ENCODE measurements at places on chromosomes 5 and 9.

DNA sequence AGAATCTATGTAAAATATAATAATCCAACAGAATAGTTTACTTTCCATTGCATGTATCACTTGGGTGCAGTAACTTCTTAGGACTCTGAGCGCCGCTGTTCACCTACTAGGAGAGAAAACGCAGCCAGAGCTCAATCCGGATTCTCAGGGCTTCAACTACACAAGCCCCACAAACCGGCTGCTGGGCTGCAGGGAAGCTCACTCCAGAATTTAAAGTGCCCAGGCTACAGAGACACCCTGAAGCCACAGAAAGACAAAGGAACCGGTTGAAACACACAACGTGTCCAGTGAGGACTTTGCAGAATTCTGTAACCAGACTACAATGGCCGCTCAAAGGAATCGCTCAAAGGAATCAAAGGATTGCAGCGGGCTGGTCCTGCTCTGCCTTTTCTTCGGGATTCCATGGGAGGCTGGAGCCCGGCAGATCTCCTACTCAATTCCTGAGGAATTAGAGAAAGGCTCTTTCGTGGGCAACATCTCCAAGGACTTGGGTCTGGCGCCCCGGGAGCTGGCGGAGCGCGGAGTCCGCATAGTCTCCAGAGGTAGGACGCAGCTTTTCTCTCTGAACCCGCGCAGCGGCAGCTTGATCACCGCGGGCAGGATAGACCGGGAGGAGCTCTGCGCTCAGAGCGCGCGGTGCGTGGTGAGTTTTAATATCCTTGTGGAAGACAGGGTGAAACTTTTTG, at the start of gene PCDHGA10:
Gene PCDHGA10 (plus strand): TSS at position 134 of the 686 bp plus-strand sequence. CDS start 189 bp downstream, at position 323.
- peak; percentile 39 for DNase-seq

DNA sequence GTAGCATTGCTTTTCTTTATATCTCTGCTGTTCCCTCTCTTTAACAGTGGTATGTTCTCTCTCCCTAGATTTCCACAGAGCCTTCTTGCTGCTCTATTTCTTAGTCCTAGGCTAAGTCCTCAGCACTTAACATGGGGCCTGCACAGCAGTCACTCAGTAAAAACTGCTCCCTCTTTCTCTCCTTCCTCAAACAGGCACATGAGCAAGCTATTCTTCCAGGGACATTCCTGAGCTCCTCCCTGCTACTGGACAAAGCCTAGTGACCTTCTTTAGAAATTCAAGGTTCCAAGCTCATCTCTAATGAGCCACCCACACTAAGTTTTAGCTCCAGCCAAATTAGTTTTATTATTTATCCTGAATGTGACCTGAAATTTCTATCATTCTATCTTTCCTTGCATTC, 39.5 kb downstream of the TRIM32 start:
- DNase-seq, result no peak

- DNase-seq, result no peak
Observed at GRCh38 chr5:176396330-176396729, 7.8 kb downstream of the HIGD2A start.

GRCh38 chr5:144731786-144732185, 561.1 kb downstream of the KCTD16 start:
- no peak for DNase-seq

GRCh38 chr5:116652196-116652729, 77.6 kb upstream of the SEMA6A start:
- DNase-seq, result no peak

GRCh38 chr9:69660304-69660703, 11.9 kb downstream of the APBA1 start:
- no peak for DNase-seq

DNA sequence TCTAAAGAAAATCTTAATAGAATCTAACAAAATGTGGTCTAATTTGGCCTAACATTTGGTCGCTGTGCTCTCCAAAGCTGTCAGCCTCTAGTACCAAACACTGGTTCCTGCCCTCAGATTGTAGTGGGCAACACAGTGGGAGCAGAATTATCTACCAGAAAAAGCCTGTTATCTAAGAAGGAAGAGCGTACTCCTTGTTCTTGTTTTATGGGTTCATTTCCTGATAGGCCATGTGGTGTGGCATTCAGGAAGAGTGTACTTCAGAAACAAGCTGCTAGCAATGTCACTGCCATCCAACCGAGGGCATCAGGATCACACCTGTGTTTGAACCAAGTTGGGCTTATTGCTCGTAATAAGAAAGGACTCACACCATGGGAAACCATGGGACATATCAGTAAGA, 487.9 kb upstream of the DAP start:
- no peak for DNase-seq

DNA sequence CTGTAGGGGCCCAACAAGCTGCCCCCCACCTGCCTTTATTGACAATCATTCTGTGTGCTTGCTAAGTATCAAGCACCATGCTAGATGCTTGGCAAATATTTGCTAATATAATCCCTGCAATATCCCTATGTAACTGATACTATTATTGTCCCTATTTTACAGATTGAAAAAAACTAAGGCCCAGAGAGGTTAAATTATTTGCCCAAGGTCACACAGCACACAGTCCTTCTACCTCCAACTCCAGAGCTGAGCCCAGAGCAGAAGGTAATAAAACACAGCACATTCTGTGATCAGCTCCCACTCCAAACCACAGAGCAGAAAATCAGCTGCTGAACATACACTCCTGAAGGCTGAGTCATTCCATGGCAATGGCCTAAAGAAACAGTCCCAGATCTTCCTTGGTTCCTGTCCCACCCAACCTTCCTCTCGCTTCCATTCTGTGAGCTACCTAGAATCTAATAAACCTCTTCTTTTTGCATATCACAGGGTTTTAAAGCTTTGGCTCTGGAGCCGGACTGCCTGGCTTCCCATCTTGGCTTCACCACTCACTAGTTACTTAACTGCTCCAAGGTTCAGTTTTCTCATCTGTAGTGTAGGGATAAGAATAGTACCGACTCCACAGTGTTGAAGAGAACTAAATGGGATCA, 66.7 kb upstream of the ADRA1B start:
- DNase-seq, result no peak

- DNase-seq, result no peak
Observed at GRCh38 chr9:120403543-120403856, 176.5 kb downstream of the CDK5RAP2 start.

- DNase-seq, result no peak
Observed at GRCh38 chr5:118862596-118862995, 125.8 kb downstream of the DTWD2 start.

DNA sequence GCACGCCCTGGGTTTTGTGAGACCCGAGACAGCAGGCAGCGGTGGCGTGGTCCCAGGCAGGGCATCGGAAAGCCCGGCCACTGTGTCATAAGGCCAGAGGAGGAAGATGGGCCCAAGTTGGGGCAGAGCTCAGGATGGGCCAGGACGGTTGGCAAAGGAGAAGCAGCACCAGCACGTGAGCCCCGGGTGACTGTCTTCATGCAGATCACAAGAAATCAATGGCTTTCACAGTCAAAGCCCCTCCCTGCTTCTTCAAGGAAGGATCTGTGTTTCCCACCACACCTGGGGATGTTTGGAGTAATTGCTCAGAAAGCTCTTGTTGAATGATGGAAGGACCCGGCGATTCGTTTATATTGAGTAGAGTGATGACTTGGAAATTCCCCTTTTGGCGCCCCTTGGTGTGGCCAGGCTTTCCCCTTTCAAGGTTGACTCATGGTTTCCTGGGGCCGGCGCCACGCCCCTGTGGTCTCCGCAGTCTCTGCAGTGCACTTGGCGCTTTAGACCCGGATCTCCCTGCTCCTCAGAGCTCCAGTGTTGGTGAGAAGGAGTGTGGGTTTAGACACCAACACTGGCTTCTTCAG, 52.1 kb downstream of the IL31RA start:
- DNase-seq, result peak; percentile 54

GRCh38 chr9:121620777-121621449, 30.5 kb upstream of the DAB2IP start:
- DNase-seq, result no peak

GRCh38 chr5:92992073-92992472, 588.9 kb downstream of the NR2F1-AS1 start:
- DNase-seq, result no peak
